ENCODE measurements at places on chromosomes 6 and 20.

GRCh38 chr20:20369250-20370093 lies 1.6 kb downstream of the INSM1 start:
- DNase-seq, result no peak

DNA sequence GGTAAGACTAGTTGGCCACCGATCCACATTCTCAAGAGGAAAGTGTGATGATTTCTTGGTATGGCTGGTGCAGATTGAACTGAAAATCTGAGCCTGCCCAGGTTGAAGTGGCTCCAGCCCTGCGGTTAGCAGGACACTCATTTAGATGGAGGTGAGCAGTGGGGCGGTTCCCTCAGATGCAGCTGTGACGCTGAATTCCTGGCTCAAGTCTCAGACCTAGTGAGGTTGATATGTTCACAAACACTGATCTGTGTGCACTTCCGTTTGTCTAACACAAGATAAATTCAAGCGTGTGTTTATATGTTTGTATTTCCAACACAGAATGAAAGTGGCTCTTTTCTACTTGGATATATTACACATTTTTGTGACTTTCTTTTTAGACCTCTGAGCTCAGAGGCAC lies 83.4 kb upstream of the FRMD1 start:
- DNase-seq, result no peak

DNA sequence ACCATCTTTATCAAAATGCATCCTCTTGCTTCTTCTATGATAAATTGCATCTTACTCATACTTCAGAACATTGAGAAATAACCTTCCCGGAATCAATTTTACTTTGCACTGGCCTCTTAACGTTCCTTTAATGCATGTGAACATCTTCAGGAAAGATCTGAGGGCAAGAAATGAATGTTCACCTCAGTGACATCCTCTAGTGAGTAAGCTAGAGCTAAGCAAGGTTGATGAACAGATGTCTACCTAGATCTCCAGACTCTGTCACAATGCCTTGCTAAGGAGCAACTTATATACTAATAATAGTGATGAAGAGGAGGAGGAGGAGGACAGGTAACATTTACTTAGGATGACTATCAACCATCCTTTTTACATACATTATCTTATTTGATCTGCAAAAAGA lies 16.8 kb upstream of the HINT3 start:
- DNase-seq, result no peak

DNA sequence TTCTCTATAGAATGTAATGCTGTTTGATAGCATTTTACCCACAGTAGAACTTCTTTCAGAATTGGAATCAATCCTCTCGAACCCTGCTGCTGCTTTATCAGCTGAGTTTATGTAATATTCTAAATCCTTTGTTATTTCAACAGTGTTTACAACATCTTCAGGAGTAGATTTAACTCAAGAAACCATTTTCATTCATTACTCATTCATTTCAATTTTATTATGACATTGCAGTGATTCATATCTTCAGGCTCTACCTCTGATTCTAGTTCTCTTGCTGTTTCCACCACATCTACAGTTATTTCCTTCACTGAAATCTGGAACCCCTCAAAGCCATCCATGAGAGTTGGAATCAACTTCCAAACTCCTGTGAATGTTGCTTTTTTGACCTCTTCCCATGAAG lies 93.7 kb downstream of the ZFAND3 start:
- DNase-seq, result no peak

DNA sequence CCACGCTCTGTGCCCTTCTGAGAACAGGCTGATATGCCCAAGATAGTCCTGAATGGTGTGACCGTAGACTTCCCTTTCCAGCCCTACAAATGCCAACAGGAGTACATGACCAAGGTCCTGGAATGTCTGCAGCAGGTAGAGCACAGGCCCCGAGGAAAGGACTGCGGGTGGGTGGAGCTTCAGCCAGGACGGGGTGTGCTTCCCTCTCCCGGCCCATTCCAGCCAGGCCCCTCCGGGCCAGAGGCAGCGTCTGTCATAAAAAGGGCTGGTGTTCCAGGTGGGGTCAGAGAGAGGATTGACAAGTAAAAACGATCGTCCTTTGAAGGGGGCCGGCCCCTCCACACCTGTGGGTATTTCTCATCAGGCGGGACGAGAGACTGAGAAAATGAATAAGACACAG lies 1.3 kb downstream of the RTEL1 start:
- no peak for DNase-seq

- peak; percentile 17 for DNase-seq
Measured at GRCh38 chr6:158639056-158639455, 5.5 kb downstream of the DYNLT1 start.

Data from activated CD8-positive, alpha-beta T cell treated with anti-CD3 and anti-CD28 coated beads, Interleukin-2, amount 10 ng/mL, durations not matched to agents 7 days and 5 days (primary cell).